Putamen (tissue), 1 donor: ENCODE measurements at places on chromosomes 1 and 21.

- no peak for DNase-seq
Observed at GRCh38 chr1:99992044-99992722, 22.4 kb downstream of the SLC35A3 start.

DNA sequence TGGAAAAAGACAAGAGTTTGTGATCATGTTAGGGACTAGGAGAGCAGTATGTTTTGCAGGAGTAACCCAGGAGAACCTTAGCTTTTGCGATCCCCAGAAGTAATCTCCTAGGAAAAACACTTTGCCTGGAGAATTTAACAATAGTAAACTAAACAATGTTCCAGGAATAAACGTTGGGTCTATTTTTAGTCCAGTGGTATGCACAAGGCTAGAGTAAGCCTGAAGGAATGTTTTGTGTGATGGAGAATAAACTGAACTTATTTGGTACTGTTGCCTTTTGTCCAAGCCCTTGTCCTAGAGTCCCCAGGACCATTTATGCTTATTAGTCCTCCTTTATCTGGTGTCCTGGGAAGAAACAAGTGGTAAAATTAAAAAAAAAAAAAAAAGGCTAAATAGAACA, 28.7 kb upstream of the RGS5 start:
- no peak for DNase-seq

DNA sequence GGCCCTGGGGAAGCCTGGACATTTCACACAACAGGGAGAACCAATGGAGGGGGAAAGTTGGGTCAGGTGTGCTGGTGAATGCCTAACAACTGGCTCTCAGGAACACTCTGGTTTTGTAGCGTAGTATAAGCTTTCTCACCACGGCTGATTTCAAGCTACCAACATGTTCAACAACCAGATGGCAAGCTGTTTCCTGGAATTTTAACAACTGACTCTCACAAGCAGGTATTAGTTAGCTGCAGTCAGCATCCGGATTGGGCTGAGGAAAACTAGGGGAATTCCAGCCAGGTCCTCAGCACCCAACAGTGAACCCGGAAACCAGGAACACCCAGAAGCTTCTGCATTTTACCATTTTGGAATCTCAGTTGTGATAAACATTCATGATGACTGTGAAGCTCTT, 162.3 kb upstream of the CAMK1G start:
- no peak for DNase-seq

GRCh38 chr1:58576727-58577653, at the start of gene TACSTD2:
Gene TACSTD2, minus strand, starts transcription at chr1:58577252. Its CDS starts 96 bp downstream, at chr1:58577156.
- DNase-seq = no peak

- no peak for DNase-seq
Observed at GRCh38 chr21:36035381-36035791, 24.9 kb downstream of the SETD4 start.

GRCh38 chr1:20921285-20921684, 134.2 kb upstream of the HP1BP3 start:
- no peak for DNase-seq

DNA sequence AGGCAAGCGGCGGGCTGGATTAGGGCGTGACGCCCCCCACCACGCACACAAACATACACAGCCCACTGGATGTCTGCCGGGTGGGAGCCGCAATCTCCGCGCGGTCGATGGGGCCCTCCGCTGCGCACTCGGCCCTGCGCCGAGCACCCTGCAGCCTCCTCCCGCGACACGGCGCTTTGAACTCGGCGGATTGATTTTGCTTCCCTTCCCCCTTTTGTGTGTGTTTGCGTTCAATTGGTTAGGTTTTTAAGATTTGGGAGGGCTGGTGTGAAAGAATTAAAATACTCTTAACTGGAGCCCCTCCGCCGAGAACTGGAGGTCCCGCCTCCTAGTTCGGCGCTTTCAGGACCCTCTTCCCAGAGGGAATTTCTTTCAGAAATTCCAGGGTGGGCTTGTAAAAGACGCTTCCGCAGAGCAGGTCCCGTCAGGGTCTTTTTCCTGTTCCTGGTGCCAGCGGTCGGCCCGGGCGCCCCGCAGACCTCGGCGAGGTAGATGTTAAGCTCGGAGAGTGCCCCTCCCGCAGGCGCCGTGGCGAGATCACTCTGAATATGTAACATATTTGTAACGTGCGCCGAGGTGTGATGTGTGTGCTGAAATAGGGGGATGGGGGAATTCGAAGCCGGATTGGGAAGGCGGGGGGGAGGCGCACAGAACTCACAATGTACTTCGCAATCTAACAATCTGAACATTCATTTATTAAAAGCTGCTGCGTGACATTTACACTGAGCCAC, 8.0 kb upstream of the BARHL2 start:
- no peak for DNase-seq

- DNase-seq = no peak
Observed at GRCh38 chr1:234433563-234434285, 45.3 kb downstream of the TARBP1 start.

DNA sequence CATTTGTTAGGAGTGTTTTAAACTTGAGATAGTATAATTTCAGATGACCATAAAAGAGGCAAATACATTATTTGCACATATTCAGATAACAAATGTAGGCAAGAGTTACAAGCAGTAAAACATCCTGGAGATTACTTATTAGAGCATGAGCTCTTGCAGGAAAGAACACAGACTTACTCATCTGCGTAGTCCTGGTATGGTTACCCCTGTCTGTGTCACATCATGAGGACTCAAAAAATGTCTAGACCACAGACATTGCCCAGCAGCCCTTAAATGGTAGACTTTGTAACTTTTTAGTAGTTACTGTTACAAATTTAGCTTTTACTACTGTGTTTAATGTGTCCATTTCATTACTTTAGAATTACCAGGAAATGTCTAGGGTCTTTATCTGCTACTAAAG, 12.8 kb downstream of the CACHD1 start:
- no peak for DNase-seq

DNA sequence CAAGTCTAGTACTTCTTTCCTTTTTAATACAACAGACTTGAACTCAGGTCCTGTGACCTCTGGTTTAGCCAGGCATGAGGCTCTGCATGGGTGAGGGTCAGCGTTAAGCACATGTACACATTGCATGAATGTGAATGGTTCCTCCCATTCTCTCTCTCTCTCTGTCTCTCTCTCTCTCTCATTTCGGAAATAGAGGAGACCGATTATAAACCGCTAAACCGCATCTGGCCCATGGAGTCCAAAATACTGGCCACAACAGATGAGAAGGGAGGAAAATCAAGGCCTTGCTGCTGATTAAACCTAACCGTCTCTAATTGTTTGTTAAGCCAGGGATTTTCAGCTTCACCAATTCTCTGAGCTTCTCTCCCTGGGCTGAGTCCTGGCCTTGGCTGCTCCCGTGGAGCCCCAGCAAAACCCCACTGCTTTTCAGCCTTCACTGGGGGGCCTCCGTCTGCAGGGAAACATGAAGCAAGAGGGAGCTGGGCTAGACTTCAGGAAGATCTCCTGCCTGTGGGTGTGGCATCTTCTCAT, 6.6 kb downstream of the RSPO1 start:
- no peak for DNase-seq

- no peak for DNase-seq
Observed at GRCh38 chr1:84539972-84540371, 33.6 kb upstream of the GNG5 start.

GRCh38 chr1:152516082-152516481, 1.8 kb downstream of the CRCT1 start:
- no peak for DNase-seq

- DNase-seq = no peak
Observed at GRCh38 chr1:162004441-162004950, 19.2 kb downstream of the OLFML2B start.

DNA sequence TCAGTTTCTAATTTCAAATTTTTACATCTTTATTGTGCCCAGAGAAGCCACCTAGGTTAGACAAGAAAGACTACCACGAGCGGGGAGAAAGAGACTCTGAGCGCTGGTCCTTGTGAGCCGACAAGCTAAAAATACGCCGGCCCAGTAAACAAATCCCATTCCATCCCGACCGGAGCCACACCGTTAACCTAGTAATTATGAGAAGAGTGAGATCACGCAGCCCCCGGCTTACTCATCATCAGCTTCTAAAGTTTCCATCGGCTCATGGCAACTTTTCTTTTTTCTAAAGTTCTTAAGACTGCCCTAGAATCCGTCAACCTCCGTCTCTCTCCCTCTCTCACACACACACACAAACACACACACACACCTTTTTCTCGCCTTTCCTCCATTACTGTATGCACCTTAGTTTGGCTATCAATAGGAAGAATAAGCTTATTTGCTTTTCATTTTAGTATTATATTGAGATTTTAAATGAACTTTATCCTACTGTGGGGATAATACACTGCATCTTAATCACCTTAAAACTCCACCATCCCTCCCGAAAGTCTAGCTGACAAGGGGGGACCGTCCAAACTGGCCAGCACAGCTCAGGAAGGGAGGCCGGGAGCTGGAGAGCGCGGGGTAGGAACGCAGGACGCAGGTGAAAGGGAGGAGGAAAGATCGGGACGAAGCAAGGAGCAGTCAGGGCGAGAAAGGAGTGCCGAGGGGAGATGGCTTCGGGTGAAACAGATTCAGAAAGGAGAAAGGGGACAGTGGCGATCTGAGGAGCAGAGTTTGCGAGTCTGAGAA, 728 bp downstream of the OTUD7B start:
- DNase-seq = no peak

GRCh38 chr1:241998412-241998921, 431 bp downstream of the MAP1LC3C start:
- DNase-seq = peak; percentile 22

DNA sequence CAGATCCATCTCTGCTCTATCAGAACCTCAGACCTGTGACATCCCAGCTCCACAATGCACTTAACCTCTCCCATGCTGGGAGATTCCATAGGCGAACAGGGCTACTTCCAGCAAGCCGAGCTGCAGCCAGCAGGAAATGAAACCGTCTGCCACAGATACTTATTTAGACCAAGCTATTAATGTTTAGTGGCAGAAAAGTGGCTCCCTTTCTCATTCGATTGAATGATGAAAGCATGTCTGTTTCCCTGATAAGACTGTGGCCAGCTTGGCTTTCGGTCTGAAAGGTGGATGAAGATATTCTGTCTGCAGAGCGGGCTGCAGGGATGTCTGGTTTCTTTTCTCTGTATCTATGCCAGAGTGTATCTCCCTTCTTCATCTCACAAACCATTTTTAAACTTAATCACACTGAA, 146.4 kb downstream of the GREM2 start:
- DNase-seq = no peak

DNA sequence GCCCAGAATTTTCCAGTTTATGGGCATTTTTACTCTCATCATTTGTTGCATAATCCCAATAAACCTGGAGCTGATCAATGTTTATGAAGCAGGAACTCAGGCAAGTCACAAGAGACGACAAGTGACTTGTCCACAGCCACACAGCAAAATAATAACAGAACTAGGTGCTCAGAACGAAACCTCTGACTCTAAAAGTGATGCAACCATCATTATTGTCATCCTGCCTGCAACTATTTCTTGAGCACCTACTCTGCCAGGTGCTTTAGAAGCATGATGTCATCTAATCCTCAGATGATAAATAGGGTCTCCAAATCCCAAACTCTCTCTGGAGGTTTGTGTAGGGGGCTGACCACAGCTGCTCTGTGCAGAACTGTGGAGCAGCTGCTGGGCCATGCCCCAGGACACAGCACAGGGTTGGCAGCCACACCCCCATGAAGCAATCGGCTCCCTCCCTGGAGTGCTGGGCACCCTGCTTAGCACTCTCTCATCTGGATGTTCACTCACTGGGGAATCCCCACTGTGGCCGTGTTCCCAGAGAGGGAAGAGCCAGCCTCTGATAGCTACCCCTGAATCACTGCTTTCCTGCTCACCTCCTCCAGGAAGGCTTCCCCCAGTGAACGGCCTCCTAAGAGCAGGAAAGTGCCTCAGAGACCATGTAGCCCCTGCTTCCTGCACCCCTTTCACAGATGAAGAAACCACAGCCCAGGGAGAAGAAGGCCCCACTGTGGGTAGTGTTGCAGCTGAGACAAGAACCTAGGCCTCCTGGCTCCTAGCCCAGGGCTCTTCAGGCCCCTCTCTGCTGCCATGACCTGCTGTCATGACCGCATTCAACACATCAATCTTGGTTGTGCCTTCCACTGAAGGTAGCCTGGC, 2.1 kb downstream of the TTC22 start:
- no peak for DNase-seq

DNA sequence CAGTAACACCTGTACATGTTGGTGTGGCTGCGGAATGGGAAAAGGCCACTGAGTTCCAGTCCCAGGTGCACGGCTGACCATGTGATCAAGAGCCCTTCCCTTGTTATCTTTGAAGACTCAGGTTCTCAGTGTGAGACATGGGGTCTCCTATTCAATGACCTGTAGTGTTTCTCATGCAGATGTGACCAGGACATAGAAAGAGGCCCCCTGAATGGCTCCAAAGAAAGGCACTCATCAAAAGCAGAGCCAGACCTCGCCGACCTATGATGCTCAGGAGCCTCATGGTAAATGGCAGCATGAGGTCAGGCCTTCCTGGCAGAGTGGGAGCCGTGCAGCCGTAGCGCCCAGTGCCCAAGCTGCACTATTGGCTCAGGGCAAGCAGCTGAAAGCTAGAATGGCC, 42.3 kb upstream of the HAO2 start:
- DNase-seq = no peak

DNA sequence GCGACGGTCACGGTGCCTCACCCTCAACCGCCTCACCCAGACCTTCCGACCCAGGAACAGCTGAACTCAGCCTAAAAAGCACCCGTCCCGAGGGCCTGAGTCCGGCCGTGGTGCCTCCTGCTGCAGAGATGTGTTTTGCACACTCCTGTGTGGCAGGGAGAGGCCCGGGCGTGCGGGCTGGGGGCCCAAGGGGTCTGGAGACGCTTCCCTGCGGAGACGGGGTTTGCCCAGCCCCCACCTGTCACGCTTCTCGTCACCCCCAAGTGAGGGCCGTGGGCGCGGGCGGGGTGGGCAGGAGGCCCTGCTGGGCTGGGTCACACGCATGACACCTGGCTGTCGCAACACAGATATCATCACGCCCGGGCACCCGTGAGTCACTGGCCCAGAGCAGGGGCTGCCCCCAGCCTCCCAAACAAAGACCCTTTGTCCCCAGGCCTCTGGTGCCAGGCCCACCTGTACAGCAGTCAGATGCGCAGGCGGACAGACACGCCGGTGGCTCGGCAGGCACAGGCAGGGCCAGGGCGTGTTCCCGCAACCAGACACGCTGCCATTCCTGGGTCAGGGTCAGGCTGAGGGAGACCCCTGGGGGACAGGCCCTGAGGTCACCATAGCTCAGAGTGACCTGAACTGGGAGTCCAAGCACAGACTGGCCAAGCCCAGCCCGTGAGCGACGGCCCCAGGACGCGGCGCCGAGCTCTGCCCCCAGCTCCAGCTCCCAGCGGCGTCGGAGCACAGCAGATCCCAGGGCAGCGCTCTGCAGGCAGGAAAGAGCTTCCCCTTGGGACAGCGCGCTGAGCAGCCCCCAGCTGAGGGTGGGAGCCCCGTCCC, 6.1 kb downstream of the B3GALT6 start:
- DNase-seq = no peak

DNA sequence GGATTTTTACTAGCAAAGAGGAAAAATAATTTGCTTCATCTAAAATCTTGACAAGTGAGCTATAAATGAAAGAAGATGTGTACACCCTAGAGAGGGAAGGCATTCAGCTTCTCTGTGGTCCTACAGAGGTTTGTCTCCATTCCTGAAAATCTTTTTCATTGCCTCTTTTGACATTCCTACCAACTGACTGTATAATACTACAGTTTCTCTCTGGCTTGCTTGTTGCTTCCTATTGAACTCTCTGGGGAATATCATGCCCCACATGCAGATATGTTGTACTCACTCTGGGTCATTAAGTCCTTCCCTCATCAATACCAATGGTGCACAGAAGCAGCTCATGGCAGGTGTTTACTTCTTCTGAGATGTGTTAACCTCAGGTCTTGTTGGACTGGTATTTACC, 371.2 kb upstream of the PLXNA2 start:
- no peak for DNase-seq

- peak; percentile 15 for DNase-seq
Observed at GRCh38 chr1:95953015-95953414, 719.0 kb downstream of the RWDD3 start.

- DNase-seq = no peak
Observed at GRCh38 chr21:38699048-38699447, 106.7 kb upstream of the ETS2 start.
